Gastrocnemius medialis (tissue), 4 donors: ENCODE measurements at places on chromosomes 6 and 20.

DNA sequence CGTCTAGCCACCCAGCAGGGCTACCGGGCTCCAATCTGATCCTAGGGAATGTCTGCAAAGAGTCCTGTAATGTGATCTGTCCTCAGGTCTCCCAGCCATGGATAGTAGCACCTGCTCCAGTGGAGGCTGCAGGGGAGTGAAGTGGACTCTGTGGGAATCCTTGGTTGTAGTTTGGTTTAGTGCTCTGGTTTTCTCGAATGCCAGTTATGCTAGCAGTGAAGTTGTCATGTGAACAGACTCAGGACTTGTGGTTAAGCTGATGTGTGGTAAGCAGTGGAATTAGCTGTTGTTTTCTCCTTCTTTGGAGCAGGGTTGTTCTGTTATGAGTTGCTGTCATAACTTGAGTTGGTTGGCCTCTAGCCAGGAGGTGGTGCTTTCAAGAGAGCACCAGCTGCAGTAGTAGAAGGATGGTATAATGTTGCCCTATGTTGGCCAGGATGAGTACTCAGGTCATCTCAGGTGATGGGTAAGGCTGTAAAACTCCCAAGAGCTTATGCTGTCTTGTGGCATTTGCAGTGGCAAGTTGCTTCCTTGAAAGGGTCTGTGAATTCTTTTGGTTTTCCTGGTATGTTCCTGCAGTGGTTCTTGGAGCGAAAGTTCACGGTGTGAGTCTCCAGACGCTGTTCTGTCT, 390.2 kb downstream of the UTRN start:
- peak; percentile 47 for DNase-seq
- H3K36me3 ChIP-seq, result no peaks in the 10 kb centered on the region
- H3K4me3 ChIP-seq, result no peak overlapping the region
- no peak overlapping the region for H3K27ac ChIP-seq

DNA sequence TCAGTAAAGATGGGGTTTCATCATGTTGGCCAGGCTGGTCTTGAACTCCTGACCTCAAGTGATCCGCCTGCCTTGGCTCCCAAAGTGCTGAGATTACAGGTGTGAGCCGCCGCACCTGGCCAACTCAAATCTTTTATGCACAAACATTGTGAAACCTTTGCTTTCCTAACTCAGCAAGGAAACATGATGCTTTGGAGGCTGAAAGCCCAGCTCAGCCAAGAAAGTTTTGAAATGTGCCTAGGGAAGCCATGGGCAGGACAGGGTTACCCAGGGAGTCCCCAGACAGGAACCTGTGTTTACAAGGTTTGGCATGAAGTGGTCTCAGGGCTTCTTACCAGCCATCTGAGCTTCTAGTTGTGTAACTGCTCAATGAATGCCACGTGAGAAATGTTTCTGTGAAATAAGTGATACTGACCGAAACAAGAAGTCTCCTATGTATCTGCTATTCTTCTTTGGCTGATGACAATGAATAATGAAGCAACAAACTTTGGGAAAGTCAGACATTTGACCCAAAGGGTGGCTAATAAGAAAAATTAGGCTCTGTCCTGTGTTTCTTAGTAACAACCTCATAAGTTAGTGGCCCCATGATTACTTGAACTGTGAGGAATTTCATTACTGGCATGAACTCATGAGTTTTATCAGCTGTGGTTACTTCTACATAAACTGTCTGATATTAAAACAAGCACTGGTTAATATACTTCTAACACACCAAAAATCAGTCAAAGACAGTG, 163.5 kb downstream of the KIF6 start:
- H3K36me3 ChIP-seq, result no peaks in the 10 kb centered on the region
- peak; percentile 59 for DNase-seq
- H3K27me3 ChIP-seq, result no peaks in the 10 kb centered on the region
- no peak overlapping the region for H3K27ac ChIP-seq
- H3K4me3 ChIP-seq, result no peak overlapping the region

- no peaks in the 10 kb centered on the region for H3K27me3 ChIP-seq
- H3K27ac ChIP-seq, result peak overlapping the region; percentile 15
- DNase-seq, result no peak
- peaks cover 25% of the 10 kb centered on the region for H3K4me1 ChIP-seq
These were observed 27.3 kb upstream of the SERINC3 start for GRCh38 chr20:44549123-44549522.

- no peaks in the 10 kb centered on the region for H3K27me3 ChIP-seq
- H3K27ac ChIP-seq, result no peak overlapping the region
- no peaks in the 10 kb centered on the region for H3K4me1 ChIP-seq
- no peaks in the 10 kb centered on the region for H3K36me3 ChIP-seq
- no peak for DNase-seq
- no peak overlapping the region for H3K4me3 ChIP-seq
These were observed 87.1 kb upstream of the SCGN start for GRCh38 chr6:25564943-25565342.

- no peaks in the 10 kb centered on the region for H3K4me1 ChIP-seq
- H3K27me3 ChIP-seq, result no peaks in the 10 kb centered on the region
- H3K27ac ChIP-seq, result no peak overlapping the region
- DNase-seq, result no peak
- no peaks in the 10 kb centered on the region for H3K36me3 ChIP-seq
These were observed 83.6 kb downstream of the LCA5 start for GRCh38 chr6:79453558-79454042.

DNA sequence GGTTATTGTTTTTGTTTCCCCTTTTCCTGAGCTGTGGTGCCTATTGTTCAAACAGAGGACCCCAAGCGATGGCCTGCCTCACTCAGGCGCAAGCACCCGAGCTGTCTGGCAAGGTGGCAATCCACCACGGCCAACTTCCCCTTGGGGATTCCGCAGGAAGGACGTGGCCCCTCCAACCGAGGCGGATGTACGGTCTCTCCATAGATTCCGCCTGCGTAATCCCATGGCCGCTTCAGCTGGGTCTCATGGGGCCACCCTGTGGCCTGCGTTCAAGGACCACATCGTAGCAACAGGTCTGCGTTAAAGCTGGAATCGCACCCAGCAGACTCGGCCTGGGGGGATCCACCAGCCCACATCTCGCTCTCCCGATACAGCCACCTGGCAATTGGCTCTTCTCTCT, 79.9 kb downstream of the CEBPB start:
- H3K27me3 ChIP-seq, result no peaks in the 10 kb centered on the region
- H3K4me1 ChIP-seq, result peaks cover 18% of the 10 kb centered on the region
- H3K27ac ChIP-seq, result no peak overlapping the region
- DNase-seq, result no peak
- no peak overlapping the region for H3K4me3 ChIP-seq

GRCh38 chr6:134882426-134883038, 67.4 kb downstream of the ALDH8A1 start:
- no peak overlapping the region for H3K27ac ChIP-seq
- peak; percentile 31 for DNase-seq
- no peak overlapping the region for H3K4me3 ChIP-seq
- H3K4me1 ChIP-seq, result no peaks in the 10 kb centered on the region
- H3K36me3 ChIP-seq, result no peaks in the 10 kb centered on the region
- H3K27me3 ChIP-seq, result no peaks in the 10 kb centered on the region

- peaks cover 2% of the 10 kb centered on the region for H3K27me3 ChIP-seq
- no peaks in the 10 kb centered on the region for H3K4me1 ChIP-seq
- no peak for DNase-seq
These were observed 33.9 kb upstream of the FAM83D start for GRCh38 chr20:38892091-38892981.

- H3K36me3 ChIP-seq, result no peaks in the 10 kb centered on the region
- H3K27ac ChIP-seq, result no peak overlapping the region
- H3K4me1 ChIP-seq, result peaks cover 15% of the 10 kb centered on the region
- no peaks in the 10 kb centered on the region for H3K27me3 ChIP-seq
- DNase-seq, result no peak
- no peak overlapping the region for H3K4me3 ChIP-seq
These were observed 103.0 kb upstream of the RREB1 start for GRCh38 chr6:7004581-7005297.

DNA sequence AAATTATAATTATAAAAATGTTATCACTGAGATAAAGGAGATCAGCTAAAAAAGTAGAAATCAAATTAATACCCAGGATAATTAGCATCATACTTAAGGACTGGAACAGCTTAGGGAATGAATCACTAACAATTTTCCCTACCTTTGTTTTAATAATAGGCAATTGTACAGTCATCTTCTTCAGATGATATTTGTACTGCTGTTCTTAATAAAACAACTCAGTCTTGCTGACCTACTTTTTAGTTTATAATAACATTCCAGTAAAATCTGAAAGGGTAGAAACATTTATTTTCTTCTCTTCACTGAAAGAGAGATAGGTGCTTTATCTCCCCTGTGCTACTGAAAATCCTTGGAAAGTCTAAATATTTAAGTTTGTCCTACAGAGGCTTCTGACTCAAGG, 271.2 kb upstream of the THEMIS start:
- H3K27me3 ChIP-seq, result no peaks in the 10 kb centered on the region
- no peaks in the 10 kb centered on the region for H3K36me3 ChIP-seq
- DNase-seq, result no peak
- H3K4me1 ChIP-seq, result no peaks in the 10 kb centered on the region
- H3K27ac ChIP-seq, result no peak overlapping the region
- H3K4me3 ChIP-seq, result no peak overlapping the region

DNA sequence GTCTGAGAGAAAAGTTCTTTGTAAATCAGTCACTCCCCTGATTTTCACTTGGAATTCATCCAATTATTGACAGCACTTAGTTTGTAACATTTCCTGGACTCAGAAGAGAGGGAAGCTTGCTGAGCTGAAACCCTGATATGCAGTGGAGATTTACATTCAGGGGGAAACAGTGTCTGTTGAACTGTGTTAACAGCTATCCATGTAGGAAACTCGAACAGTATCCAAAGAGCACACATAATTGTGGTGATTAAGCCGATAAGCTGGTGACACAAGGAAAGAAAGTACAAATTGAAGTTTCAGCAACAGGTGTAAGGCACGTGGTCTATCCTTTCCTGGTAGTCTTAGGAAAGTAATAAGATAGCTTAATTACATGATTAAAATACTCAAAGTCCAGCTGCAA, 78.1 kb upstream of the FLRT3 start:
- no peaks in the 10 kb centered on the region for H3K36me3 ChIP-seq
- no peaks in the 10 kb centered on the region for H3K27me3 ChIP-seq
- DNase-seq, result no peak
- H3K4me3 ChIP-seq, result no peak overlapping the region

DNA sequence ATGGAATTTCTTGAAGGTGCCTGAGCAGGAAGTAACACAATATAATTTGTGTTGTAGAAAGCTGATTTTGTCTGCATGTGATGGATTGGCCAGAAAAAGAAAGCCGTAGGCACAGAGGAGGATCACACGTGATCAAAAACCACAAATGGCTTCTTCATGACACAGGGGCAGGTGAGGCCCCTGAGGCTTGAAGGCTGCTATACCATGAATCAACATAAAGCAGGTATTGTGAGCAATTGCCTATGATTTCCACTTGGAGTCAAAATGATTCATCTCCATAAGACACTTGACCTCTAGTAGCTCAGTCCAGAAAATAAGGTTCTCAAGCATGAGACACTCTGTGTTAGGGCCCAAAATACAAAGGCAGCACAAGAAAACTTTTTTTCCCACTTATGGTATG, 42.4 kb upstream of the EYA4 start:
- no peaks in the 10 kb centered on the region for H3K27me3 ChIP-seq
- no peak overlapping the region for H3K27ac ChIP-seq
- no peaks in the 10 kb centered on the region for H3K36me3 ChIP-seq
- no peak for DNase-seq
- no peak overlapping the region for H3K4me3 ChIP-seq

DNA sequence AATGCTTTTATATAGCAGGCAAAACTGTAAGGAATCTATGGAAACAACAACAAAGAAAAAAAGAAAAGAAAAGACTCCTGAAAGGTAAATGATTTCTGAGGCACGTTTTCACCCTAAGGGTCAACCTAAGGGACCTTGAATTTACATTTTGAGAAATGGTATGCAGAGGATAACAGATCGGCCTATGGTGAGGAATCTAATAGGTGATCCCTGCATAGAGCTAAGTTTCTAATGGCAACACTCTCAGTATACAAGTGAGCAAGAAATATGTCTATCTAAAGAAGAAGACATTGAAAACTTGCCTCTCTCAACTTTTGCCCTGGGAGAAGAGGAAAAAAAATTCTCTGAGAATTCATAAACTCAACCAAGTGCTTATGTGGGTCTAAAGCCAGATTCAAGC, 18.9 kb upstream of the AKAP7 start:
- no peak overlapping the region for H3K4me3 ChIP-seq
- H3K27me3 ChIP-seq, result no peaks in the 10 kb centered on the region
- no peak for DNase-seq

DNA sequence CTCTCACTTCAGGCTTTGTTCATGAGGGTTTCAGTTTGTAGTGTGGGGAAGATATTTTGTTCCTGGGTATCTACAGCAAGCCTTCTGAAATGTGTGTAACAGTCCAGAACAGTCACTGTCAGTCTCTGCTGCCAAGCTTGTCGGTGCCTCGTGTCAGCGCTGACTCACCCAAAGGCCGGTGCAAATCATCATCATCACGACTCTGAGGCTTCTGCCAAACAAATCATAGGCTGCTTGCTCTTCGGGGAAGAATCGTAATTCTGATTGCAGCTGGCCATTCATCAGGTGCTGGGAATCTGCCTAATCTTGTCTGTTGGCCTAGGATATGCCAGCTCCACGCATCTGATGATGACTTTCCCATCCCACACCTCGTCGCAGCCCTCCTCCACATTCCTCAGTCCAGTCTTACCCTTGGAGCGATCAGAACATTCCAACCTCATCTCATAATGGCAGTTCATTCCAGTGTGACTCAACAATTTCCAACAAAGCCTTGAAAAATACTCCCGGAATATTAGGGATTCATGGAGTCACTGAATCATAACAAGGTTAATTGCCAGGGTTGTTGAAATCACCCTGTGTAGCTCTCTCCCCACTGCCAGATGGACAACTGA, 40.9 kb downstream of the ALDH8A1 start:
- DNase-seq, result peak; percentile 87
- peaks cover 4% of the 10 kb centered on the region for H3K4me1 ChIP-seq
- peak overlapping the region; percentile 21 for H3K4me3 ChIP-seq
- peak overlapping the region; percentile 87 for H3K27ac ChIP-seq
- no peaks in the 10 kb centered on the region for H3K27me3 ChIP-seq

- no peaks in the 10 kb centered on the region for H3K27me3 ChIP-seq
- H3K36me3 ChIP-seq, result no peaks in the 10 kb centered on the region
- DNase-seq, result no peak
- H3K4me1 ChIP-seq, result no peaks in the 10 kb centered on the region
- no peak overlapping the region for H3K4me3 ChIP-seq
These were observed 8.3 kb downstream of the R3HDML start for GRCh38 chr20:44345147-44345546.

GRCh38 chr20:63586797-63587196, 12.8 kb upstream of the HELZ2 start:
- DNase-seq, result no peak
- H3K4me1 ChIP-seq, result peaks cover 6% of the 10 kb centered on the region
- H3K27me3 ChIP-seq, result no peaks in the 10 kb centered on the region
- H3K27ac ChIP-seq, result no peak overlapping the region
- no peak overlapping the region for H3K4me3 ChIP-seq
- H3K36me3 ChIP-seq, result peaks cover 38% of the 10 kb centered on the region

- H3K27me3 ChIP-seq, result no peaks in the 10 kb centered on the region
- H3K36me3 ChIP-seq, result no peaks in the 10 kb centered on the region
- DNase-seq, result peak; percentile 29
- peaks cover 4% of the 10 kb centered on the region for H3K4me1 ChIP-seq
These were observed 113.9 kb upstream of the PRSS16 start for GRCh38 chr6:27133281-27134227.
